NCI-H345 (cell line): ENCODE measurements at places on chromosomes 4 and X.

DNA sequence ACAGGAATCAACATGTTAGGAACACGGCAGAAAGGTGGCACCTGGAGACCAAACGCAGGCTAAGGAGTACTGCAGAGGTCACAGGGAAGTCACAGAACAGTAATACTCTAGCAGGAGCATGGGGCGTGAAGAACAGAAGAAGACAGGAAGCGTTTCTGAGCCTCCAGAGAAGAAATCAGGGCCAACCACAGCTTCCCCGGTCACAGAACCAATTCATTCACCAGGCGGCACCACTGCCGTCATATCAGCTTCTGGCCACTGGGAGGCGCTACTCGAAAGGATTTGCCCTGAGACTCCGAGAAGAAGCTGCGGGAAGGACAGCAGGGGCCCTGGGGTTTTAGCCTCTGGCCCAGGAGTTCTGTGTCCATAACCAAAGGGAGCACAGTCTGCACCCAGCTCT lies 78.0 kb upstream of the DRD5 start:
- DNase-seq: peak; percentile 65

DNA sequence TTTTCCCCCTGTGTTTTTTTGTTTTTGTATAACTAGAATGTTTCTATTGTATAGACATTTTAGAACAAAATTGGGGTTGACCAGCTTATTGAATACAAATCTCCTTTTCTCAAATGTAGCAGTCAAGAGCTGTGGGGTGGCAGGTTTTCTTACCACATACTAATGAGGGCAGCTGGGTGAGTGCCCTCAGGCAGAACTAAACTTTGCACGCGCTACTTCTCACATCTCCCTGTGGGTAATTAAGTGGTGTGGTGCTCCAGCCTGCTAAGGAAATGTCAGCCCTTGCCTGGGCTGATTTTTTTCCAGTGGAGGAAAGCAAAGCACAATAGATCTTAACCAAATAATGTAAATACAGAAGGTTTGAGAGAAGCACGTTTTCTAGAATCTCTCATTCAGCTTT lies 717.6 kb upstream of the TENM3 start:
- DNase-seq: no peak

DNA sequence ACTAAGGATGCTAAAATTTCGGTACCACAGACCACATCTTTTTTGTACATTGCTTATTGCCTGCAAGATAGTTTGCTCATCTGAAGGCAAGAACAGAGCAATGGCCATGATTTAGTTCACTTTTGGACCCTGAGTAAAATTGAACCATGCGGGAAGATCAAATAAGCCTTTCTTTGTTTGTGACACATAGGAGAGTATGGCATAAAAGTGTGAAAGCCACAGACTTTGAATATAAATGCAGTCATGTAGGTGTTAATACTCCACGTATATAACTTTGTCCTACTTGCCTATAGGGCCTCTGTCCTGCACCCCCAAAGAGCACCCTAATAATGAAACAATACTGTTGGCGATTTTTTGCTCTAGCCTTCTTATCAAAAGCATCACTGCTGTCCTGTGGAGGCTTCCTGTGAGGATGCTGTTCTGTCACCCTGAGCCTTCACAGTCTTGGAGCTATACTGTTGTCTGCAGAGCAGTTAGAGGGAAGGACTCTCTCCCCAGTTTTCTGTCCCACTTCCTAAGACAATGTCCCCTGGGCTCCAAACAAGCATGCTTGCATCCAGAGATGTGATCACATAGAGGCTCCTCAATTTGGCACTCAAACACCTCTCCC lies 10.2 kb upstream of the CXCL13 start:
- no peak for DNase-seq

- no peak for DNase-seq
Observed at GRCh38 chr4:100742045-100742444, 224.2 kb upstream of the EMCN start.

- no peak for DNase-seq
Observed at GRCh38 chr4:74891037-74891436, 41.9 kb upstream of the PARM1 start.

- DNase-seq: peak; percentile 51
Observed at GRCh38 chr4:71635139-71635748, 148.6 kb downstream of the GC start.

DNA sequence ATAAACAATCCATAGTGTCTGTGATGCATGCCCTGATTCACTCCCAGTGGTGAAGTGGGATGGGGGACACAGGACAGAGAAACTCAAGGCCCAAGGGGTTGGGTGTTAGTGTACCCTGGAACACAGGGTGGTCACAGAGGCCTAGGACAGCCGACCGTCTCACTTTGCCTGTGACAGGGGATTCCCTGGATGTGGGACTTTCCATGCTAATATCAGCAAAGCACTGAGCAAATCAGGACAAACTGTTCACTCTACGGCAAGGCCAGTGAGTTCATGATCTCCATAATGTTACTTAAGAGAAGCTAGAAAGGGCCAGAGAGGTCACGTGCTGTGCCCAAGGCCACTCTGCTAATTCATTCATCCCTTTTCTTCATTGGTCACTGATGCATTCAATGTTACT lies 158.7 kb upstream of the RBPJ start:
- DNase-seq: no peak

- no peak for DNase-seq
Observed at GRCh38 chr4:14636563-14636962, 365.7 kb upstream of the CPEB2 start.

GRCh38 chrX:16610121-16610621 lies 39.8 kb upstream of the S100G start:
- no peak for DNase-seq

GRCh38 chr4:119652998-119653397 lies 24.4 kb upstream of the PDE5A start:
- DNase-seq: no peak

GRCh38 chrX:67346667-67347066 lies 197.2 kb upstream of the AR start:
- DNase-seq: no peak

DNA sequence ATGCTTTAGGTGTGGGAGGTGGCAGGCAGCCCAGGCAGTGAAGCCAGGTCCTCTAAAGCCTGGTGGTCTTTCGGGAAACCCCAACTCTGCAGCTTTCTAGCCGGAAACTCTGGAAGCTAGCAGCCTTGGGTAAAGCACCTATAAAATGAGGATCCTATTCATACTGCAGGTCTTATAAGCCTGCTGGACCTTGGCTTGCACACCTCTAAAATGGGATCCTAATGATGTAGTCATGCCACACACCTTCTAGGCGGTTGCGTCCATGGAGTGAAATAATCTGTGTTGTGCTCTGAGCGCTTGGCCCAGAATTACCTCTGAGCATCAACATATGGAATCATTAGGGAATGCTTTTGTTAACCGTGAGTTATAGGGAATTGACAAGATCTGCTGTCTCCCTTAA lies 36.0 kb upstream of the STS start:
- DNase-seq: no peak
